Neuronal stem cell (in vitro differentiated cells): ENCODE measurements at places on chromosomes 4 and X.

DNA sequence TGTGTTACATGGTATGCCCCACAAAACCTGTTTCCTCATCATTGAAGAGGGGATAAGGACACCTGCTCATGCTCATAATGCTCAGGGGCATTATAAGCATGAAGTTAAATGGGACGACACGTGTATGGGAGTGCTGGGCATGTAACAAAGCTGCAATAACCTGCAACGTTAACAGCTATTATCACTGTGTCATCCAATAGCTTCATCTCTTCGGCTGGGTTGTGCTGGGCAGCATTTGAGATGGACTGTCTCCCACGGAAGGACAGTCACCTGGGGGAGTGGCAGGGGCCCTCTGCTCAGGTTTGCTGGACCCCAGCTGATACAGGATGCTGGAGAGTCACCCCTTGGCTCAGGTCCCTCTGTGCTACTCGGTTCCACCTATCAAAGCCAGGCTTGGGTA is 94.5 kb downstream of the NSUN7 start:
- no peak overlapping the region for H3K27ac ChIP-seq
- H3K36me3 ChIP-seq, result no peaks in the 10 kb centered on the region
- H3K4me1 ChIP-seq, result peaks cover 24% of the 10 kb centered on the region
- H3K4me3 ChIP-seq, result no peak overlapping the region

DNA sequence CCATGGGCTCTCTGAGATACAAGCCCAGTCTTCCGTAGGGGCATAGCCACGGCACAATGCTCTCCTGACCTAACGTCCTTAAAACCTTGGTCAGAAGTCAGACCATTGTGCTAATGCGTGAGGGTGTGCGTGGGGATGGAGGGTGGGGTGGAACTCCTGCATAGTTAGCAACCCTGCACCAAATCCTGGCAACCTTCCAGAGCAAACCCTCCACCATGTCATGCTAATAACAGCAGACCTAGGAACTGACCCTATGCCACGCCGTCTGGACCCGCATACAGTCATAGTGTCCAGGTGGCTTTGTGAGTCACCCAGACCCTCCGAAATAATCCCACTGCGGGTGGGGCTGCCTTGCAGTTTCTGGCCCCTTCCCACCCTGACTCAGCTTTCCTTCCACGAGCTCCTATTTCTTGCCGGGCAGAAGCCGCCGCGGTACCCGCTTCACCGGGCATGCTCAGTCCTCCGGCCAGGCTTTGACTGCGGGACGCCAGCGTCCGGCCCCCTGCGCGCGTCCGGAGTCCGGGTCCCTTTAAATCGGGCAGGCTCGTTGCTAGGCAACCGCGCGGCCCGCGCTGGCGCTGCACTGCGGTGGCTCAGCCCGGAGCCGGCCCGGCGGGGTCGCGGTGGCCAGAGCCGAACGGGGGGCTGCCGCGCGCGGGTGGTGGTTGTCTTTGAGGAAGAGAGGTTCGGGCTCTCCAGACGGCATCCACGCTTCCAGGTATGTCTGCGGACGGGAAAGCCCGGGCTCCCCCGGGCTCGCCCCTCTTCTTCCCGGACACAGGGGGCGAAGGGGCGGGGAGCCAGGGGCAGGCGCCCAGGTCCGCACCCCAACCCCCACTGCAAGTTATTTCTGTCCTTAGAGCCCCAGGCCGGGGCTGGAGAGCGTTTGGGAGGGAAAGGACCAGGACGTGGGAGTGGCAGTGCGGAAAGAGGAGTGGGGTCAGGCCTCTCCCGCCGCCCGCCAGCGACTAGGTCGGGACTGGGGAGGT is at the start of gene CCDC160:
Gene CCDC160, plus strand, starts transcription at position 557 of the 989 bp plus-strand sequence. CDS start 7,619 bp downstream, outside the sequence.
- peak within 1 kb of the TSS; percentile 74 for H3K4me3 ChIP-seq
- H3K4me1 ChIP-seq, result peaks cover 7% of the 10 kb centered on the region
- peak; percentile 65 for DNase-seq
- H3K27ac ChIP-seq, result peak within 1 kb of the TSS; percentile 66
- H3K27me3 ChIP-seq, result no peaks in the 10 kb centered on the region
- H3K36me3 ChIP-seq, result no peaks in the 10 kb centered on the region

DNA sequence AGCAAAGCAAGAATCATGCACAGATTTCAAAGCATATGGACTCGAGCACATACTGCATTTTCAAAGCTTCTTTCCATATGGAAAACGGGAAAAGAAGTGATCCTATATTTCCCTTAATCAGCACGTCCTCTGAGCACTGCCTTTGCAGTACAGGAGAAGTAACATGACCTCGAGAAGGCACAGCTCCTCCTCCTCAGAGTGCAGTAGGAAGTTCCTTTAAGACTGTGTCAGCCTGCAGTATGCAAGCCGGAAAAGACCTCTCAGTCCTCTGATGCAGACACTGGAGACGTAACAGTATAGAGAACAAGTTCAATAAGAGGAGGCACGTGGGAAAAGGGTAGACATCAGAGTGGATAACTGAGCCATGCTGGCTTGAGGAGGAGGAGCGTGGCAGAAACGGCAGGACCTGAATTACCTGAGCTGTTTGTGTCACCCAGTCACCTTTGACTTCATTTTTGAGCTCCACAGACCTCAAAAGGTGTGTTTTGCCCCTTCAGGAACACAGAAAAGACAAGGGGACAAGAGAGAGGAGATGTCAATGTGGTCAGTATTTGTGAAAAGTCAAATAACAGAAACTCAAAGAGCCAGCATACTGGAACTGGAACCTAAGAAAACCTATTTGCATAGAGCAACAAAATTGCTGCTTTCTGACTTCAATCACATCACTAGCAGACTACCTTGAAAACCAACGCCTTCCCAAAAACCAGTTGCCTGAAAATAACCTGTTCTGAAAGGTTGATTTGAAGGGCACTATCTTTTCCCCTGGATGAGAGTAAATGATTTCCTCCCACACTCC is 20.8 kb downstream of the IRF2 start:
- H3K4me3 ChIP-seq, result no peak overlapping the region
- DNase-seq, result no peak

- no peak overlapping the region for H3K27ac ChIP-seq
- no peak for DNase-seq
- no peaks in the 10 kb centered on the region for H3K36me3 ChIP-seq
- no peaks in the 10 kb centered on the region for H3K27me3 ChIP-seq
- no peak overlapping the region for H3K4me3 ChIP-seq
These were observed 172.6 kb downstream of the AMELX start for GRCh38 chrX:11465648-11466411.

- H3K4me3 ChIP-seq, result no peak overlapping the region
- H3K27ac ChIP-seq, result no peak overlapping the region
- peaks cover 62% of the 10 kb centered on the region for H3K36me3 ChIP-seq
- H3K4me1 ChIP-seq, result no peaks in the 10 kb centered on the region
- no peaks in the 10 kb centered on the region for H3K27me3 ChIP-seq
- no peak for DNase-seq
These were observed 27.8 kb upstream of the SLC25A6 start for GRCh38 chrX:1419545-1420355.

GRCh38 chr4:165844161-165844560 is 28.9 kb upstream of the TLL1 start:
- no peaks in the 10 kb centered on the region for H3K27me3 ChIP-seq
- H3K36me3 ChIP-seq, result no peaks in the 10 kb centered on the region
- no peak overlapping the region for H3K27ac ChIP-seq
- no peak overlapping the region for H3K4me3 ChIP-seq

DNA sequence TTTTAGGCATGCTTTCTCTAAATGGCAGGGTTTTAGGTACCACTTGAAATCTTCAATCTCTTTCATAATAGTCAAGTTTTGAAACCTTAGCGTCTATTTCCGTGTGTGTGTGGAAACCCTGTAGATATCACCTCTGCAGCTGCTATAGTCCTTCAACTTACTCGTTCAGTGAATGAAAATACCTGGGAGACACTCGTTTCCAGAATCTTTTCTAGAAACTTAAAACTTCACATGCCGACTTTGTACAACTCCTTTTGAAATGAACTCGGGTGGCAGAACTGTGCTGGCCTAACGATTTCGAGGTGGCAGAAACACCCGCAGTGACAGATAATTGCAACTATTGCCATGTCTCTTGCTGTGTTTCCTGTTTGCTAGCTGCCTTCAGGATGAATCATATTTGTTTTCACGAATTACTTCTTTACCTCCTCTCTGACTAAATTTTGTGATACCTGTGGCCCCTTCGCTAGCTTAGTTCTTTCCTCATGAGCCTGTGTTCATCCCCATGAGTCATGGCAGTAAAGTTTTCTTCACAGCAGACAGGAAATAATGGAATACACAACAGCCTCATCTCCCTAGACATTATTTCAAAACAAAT is 104.7 kb upstream of the SMIM10 start:
- H3K36me3 ChIP-seq, result no peaks in the 10 kb centered on the region
- H3K4me3 ChIP-seq, result no peak overlapping the region
- no peaks in the 10 kb centered on the region for H3K4me1 ChIP-seq
- DNase-seq, result no peak

GRCh38 chr4:140004549-140004895 is 149.5 kb downstream of the MAML3 start:
- no peaks in the 10 kb centered on the region for H3K27me3 ChIP-seq
- H3K4me1 ChIP-seq, result peaks cover 26% of the 10 kb centered on the region
- peak; percentile 74 for DNase-seq
- H3K36me3 ChIP-seq, result no peaks in the 10 kb centered on the region
- peak overlapping the region; percentile 69 for H3K27ac ChIP-seq

GRCh38 chr4:57073559-57073958 is 36.6 kb downstream of the IGFBP7 start:
- H3K27ac ChIP-seq, result no peak overlapping the region
- H3K27me3 ChIP-seq, result no peaks in the 10 kb centered on the region
- H3K4me3 ChIP-seq, result no peak overlapping the region
- H3K36me3 ChIP-seq, result no peaks in the 10 kb centered on the region

- H3K36me3 ChIP-seq, result no peaks in the 10 kb centered on the region
- H3K27me3 ChIP-seq, result peaks cover 2% of the 10 kb centered on the region
- DNase-seq, result no peak
- H3K4me3 ChIP-seq, result no peak overlapping the region
These were observed 276.8 kb upstream of the TET2 start for GRCh38 chr4:104869831-104870230.

- H3K4me1 ChIP-seq, result no peaks in the 10 kb centered on the region
- DNase-seq, result no peak
- no peak overlapping the region for H3K27ac ChIP-seq
- H3K4me3 ChIP-seq, result no peak overlapping the region
These were observed 322.7 kb downstream of the PDHA2 start for GRCh38 chr4:96162636-96163035.

DNA sequence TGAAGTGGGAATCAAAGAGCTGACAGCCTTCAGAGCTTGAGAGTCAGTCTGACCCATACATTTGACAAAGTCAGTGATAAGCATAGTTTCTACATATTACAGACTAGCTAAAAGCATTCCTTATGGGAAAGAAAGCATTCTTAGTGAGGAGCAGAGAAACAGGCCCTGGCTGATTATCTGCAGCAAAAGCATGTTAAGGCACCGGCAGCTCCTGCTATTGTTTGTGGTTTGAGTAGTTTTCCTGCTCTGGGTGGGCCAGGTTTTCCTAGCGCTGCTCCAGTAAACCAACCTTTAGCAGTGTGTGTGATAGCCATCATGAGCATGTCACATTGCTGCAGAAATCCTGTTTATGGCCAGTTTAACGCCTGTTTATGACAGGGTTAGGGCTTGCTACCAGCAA is 51.6 kb upstream of the WDR1 start:
- H3K4me3 ChIP-seq, result no peak overlapping the region
- DNase-seq, result no peak
- no peaks in the 10 kb centered on the region for H3K4me1 ChIP-seq
- H3K27me3 ChIP-seq, result peaks cover 23% of the 10 kb centered on the region

- no peaks in the 10 kb centered on the region for H3K27me3 ChIP-seq
- H3K4me3 ChIP-seq, result no peak overlapping the region
- no peaks in the 10 kb centered on the region for H3K4me1 ChIP-seq
- DNase-seq, result no peak
- H3K27ac ChIP-seq, result no peak overlapping the region
These were observed 19.8 kb upstream of the ZXDA start for GRCh38 chrX:57930051-57930450.

GRCh38 chrX:135480076-135480475 is 40.4 kb upstream of the INTS6L start:
- no peak for DNase-seq
- H3K27me3 ChIP-seq, result no peaks in the 10 kb centered on the region
- H3K36me3 ChIP-seq, result no peaks in the 10 kb centered on the region
- no peaks in the 10 kb centered on the region for H3K4me1 ChIP-seq

GRCh38 chrX:12895866-12896265 is 10.6 kb upstream of the TLR8 start:
- H3K27ac ChIP-seq, result no peak overlapping the region
- H3K27me3 ChIP-seq, result peaks cover 9% of the 10 kb centered on the region
- no peak overlapping the region for H3K4me3 ChIP-seq
- no peak for DNase-seq
- H3K36me3 ChIP-seq, result no peaks in the 10 kb centered on the region

DNA sequence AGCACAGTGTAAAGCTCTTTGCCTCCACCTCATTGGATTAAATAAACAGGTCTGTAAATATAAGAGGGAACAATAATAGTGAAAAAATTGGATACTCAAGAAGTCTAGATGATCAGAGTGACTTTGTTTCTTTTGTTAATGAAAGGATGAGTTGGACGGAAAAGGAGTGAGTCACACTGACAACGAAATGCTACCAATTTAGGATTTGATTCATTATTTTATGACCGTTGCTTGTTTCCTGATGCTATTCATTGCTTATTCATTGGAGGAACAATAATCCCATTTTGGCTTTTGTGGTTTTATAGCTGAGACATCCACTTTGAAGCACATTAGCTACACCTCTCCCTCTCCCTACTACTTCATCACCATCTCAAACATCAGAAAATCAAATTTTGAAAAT is 74.4 kb upstream of the DYNLT3 start:
- H3K4me3 ChIP-seq, result no peak overlapping the region
- H3K36me3 ChIP-seq, result no peaks in the 10 kb centered on the region
- H3K27ac ChIP-seq, result no peak overlapping the region
- no peaks in the 10 kb centered on the region for H3K4me1 ChIP-seq

DNA sequence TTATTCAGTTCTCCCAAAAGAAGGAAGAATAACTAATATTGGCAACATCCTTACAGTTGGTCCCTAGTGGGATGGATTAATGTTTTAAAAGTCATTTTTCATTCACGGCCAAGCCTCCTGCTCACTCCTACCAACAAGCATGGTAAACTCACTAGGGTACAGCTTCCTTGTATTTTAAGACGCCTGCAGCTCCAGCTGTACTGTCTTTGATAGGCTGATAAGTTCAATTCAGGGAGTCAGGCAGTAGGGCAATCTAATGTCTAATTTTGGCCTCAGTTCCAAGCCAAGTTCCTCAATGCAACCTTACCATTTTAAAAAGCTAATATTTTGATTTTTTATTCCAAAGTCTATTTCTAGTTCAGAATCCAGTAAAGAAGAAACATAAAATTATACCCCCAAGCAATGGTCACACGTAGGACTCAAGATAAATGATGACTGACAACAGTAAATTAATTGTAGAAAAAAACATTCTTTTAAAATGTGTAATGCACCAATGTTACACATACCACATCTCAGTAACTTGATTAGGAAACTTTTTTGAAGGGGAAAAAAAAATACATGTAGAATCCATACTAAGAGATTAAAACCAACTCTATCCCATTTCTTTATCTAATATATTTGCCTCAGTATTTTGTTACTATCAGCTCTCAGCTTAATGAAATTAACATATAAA is 9.3 kb downstream of the LCORL start:
- H3K27ac ChIP-seq, result no peak overlapping the region
- H3K36me3 ChIP-seq, result peaks cover 31% of the 10 kb centered on the region
- H3K4me3 ChIP-seq, result no peak overlapping the region
- H3K27me3 ChIP-seq, result no peaks in the 10 kb centered on the region
- H3K4me1 ChIP-seq, result peaks cover 2% of the 10 kb centered on the region

GRCh38 chr4:67891645-67892044 is 7.8 kb upstream of the TMPRSS11D start:
- no peaks in the 10 kb centered on the region for H3K36me3 ChIP-seq
- DNase-seq, result no peak
- H3K4me1 ChIP-seq, result no peaks in the 10 kb centered on the region
- no peak overlapping the region for H3K27ac ChIP-seq
- no peak overlapping the region for H3K4me3 ChIP-seq
- no peaks in the 10 kb centered on the region for H3K27me3 ChIP-seq
